ENCODE measurements at places on chromosomes 7 and 10.

DNA sequence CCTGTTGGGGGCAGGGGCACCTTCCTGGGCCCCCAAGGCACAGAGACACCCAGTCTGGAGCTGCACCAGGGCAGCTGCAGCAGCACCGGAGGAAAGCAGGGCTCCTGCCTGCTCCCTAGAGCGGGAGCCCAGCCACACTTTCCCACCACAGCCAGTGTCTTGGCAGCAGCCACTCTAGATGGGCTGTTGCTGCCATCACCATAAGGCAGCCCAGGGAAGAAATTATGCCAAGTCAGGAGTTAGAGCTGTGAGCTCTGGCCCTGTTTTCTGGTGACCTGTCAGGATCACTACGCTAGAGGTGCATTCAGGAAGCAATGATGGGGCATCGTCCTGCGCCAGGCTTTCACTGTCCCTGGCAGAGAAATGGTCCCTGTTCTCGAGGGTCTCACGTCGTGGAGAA, 38.0 kb upstream of the ZNRF2 start:
- no peak for DNase-seq

DNA sequence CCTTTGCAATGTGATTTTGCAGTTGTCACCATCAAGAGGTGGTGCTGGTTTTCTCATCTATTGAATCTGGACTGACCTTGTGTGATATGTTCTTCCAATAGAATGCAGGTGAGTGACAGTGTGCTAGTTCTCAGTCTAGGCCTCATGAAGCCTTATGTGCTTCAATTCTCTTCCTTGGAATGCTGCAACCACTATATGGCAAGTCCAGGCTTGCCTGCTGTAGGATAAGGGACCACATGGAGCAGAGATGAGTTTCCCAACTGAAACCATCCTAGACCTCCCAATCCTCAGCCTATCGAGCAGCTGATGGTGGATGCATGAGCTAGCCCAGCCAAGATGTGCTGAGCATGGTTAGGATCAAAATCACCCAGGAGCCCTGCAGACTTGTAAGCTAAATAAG, 32.6 kb upstream of the ARHGAP21 start:
- DNase-seq: no peak

DNA sequence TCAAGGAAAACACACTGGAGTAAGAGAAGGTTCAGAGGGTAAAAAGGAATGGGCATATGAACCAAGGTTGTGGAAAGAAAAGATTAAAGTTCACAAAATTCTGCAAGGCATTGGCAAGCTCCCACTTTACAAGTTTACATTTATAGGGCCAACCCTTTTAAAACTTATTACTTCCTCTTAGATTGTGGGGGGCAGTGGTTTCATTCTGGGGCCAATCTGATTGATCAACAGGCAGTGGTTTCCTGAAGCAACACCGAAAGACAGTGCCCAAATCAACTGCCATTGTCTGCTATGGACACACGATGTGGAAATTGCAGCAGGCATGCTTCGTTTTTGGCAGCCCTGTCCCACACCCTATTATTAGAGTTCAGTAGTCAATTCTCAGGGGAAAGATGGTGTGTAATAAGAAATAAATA, 154.0 kb downstream of the SGMS1 start:
- no peak for DNase-seq

GRCh38 chr10:600234-600633, 89.2 kb downstream of the DIP2C start:
- DNase-seq: no peak

DNA sequence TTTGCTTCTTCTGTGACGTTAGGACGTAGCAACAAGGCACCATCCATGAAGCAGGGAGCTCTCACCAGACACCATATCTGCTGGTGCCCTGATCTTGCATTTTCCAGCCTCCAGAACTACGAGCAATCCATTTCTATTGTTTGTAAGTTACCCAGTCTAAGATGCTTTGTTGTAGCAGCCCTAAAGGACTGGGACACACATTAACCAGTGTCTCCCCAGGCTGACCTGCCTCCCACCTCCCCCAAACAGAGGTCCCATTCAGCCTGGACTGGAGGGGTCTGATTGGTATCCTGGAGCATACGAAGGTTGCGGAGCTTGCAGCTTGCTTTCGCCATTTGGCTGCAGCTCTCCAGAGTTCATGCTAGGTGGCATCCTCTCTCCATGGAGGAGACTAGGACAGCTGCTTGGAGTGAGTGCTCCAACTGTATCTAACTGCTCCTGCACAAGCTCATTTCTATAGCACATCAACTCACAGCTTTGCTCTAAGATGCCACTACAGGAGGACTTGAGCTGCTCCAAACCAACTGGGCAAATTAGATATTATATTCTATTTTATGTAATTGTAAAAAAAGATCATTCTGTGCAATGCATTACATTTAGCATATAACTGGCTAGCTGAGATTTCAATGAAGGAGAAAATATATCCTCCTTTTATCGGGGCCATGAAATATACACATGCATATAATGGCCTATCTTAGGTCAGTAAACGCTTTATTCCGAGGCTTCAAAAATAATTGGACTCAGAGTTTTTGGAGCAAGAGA, 8.0 kb upstream of the GRK5 start:
- DNase-seq: peak; percentile 58

- no peak for DNase-seq
These were observed 7.8 kb downstream of the KCND2 start for GRCh38 chr7:120280743-120281142.

DNA sequence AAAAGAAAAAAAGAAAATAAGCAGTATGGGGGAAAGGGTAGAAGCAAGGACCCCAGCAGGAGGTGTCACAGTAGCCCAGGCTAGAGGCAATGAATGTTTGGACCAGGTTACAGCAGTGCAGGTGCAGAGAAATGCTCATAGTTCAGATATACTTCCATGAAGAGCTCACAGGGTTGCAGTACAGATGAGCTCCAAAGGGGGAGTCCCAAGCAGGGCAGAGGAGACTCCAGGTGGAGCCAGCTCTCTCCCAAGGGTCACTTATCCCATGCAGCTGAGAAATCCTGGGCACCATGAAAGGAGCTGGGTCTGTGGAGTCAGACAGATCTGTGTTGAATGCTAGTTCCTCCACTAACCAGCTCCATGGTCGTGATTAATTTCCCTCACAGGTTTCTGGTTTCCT, 174.9 kb downstream of the C7orf25 start:
- no peak for DNase-seq

DNA sequence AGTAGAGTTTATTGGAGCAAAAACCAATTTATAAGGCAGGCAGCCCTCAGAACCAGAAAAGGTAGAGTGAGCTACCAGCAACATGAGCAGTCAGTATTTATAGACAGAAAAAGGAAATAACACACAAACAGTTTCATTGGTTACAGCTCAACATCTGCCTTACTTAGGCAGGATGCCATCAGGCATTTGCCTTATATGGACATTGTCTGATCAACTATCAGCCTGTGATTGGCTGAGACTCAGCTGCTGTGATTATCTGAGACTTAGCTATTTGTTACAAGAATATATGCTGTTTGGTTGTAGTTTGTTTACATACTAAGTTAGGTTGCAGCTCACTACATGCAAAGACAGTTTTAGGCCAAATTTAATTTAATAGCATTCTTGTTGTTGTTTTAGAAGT, 60.4 kb upstream of the CDK1 start:
- DNase-seq: no peak

GRCh38 chr10:63843107-63843506, 321.9 kb downstream of the REEP3 start:
- no peak for DNase-seq
